Activated T-helper 1 cell treated with anti-CD3 and anti-CD28 coated beads, Interleukin-2, amount 50 U/mL, for 16 hours (primary cell): ENCODE measurements at places on chromosomes 1 and 21.

DNA sequence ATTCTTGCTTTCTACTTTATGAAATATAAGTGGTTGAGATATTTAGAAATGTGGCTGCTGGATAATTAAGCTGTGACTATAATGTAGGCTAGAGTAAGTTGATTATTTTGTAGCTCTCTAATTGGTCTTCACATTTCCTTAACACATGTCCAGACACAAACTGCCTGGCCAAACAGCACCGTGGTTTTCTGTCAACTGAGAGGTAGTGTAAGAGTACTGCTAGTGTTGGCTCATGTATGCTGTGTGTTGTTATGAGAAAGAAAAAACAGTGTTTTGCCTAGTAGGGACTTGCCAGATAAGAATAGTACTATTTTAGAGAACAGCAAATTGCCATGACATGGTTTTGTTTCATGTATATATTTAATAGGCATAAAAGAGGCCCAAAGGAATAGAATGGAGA, 37.1 kb downstream of the TMED5 start:
- DNase-seq = no peak

DNA sequence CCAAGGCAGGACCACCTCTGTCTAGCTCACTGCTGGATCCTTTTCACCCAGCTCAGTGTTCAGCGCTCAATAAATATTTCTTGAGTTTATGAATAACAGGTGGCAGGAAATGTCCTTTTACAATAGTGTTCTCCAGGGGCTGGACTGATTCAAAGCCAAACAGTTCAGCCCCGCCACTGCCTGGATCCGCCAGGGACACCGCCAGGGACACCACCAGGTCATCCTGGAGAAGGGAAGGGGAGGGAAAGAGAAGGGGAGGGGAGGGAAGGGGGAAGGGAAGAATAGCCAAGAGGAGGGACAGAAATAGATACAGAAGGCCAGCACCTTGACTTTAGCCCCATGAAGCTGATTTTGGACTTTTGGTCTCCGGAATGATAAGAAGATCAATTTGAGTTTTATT, 255.6 kb downstream of the GRIK3 start:
- DNase-seq = no peak

- no peak for DNase-seq
Measured at GRCh38 chr1:65146908-65147423, 1.0 kb upstream of the AK4 start.

DNA sequence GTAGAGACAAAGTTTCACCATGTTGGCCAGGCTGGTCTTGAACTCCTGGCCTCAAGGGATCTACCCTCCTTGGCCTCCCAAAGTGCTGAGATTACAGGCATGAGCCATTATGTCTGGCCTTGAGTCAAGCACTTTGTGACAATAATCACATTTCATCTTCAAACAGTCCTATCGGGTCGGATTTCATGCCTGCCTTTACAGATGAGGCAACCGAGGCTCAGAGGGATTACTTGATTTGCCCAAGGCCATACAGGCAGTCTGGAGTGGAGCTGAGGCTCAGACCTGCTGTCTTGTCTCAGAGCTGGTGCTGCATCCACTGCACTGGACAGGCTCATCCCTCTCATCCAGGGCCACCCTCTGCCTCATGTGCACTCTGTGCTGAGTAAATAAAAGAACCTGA, 26.6 kb downstream of the FAM151A start:
- DNase-seq = no peak

DNA sequence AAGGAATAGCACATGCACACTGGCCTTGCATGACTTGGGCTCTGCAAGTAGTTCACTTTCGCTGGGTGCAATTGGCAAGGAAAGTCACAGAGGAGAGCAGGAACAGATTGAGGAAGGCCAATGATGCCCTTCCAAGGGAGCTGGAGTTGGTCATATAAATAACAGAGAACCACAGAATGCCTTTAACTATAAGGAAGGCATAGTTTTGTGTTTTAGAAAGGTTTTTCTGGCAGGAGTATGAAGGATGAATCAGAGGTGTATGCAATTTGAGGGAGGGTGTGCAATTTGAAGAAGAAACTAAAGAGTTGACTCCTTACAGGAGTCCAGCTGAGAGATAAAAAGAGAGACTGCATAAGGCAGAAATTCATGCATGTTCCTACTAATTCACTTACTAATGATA, 112.1 kb downstream of the PHTF1 start:
- DNase-seq = no peak

DNA sequence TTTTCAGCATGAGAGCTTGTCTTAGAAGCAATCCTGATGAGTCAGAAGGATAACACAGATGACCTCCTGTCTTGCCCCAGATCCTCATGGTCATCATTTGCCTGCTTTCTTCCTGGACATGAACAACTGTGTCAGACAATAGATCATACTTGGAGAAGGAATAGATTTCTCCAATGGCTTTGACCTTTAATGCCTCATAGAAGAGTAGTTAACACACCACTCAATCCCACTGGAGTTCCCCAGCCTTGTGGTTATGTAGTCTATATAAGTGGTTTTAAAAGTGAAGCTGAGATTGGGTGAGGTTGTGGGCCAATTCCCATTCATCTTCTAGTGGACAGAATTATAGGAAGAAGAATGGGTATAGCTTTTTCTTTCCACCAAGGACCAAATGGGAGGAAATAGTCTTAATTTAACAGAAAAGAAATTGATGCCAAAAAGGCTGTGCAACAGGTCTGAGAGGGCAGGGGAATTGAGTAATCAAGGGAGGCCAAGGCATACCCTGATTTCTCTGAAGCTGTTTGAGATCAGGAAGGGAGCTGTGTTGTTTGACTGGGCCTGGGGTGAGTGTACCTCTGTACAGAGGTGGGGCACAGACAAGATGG, 14.4 kb downstream of the PRCC start:
- no peak for DNase-seq

- DNase-seq = no peak
Measured at GRCh38 chr1:59016390-59016789, 232.5 kb upstream of the JUN start.

DNA sequence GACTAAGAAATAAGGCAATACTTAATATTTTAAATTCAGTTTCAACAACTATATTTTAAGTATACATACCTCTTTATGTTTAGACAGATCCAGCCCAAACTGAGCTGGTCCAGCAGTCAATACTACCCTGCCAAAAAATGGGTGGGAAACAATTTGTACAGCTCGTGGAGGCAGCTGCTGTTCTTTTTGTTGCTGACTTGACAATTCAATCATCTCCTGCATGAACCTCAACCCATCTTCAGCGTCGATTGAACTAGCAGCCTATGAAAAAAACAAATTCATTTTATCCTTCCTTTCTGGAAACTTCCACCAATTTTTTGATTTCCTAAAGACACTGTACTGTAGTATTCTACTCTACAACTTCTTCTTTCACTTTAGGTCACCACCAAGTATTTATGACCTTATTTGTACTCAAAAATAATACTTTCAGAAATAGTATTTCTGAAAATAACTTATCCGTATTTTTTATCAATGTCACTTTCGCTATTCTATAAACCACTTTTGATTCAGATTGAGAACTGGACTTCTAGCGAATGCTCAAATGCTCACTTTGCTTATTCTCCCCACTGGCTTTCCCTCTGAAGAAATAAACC, 46.5 kb downstream of the EDEM3 start:
- DNase-seq = no peak

- no peak for DNase-seq
Measured at GRCh38 chr1:151968058-151968457, 25.6 kb downstream of the S100A10 start.

DNA sequence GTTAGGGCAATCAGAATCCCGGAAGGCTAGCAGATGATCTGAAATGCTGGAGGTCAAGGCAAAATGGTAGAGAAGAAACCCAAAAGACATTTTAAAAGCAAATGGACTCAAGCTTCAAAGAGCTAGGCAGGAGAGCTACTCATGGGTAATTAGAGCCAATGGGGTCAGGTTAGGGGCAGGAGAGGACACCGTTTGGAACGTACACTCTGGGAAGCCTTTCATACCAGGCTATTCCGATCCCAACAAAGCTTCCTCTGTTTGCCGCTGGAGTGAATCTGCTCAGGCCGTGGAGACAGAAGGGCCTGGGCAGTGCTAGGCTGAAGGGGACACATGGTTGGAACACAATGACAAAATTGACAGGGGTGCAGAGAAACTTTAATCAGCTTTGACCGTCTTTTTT, 346.6 kb downstream of the RPS6KC1 start:
- no peak for DNase-seq

GRCh38 chr1:202952818-202953217, 5.3 kb downstream of the ADIPOR1 start:
- no peak for DNase-seq

GRCh38 chr1:82226186-82226505, 425.4 kb downstream of the ADGRL2 start:
- DNase-seq = no peak

DNA sequence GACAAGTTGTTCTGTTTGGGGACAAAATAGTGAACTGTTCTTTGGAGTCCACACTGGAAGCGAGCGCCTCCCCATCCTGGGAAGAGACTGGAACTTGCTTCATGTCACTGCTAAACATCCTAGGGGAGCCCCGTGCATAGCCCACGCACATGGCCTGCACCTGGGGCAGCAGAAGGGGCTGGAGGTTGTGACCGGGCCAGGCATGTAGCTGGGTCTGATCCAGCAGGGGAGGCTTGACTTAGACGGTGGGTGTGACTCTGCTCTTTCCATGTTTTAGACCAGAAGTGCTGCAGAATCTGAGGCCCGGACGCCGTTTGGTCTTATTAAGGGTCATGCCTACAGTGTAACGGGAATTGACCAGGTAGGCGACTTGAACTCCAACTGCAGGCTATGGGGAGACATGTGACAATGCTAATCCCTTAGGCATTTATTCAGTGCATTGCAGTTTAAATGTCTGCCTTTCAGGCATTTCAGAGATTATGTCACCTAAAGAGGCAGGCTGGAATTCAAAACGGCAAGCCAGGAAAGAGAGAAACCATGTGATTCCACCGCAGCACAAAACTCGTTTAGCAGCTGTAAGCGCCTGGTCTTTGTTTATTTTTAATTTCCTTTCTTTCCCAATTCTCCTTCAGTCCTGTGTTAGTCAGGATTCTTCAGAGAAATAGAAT, 21.8 kb downstream of the CAPN9 start:
- DNase-seq = no peak

DNA sequence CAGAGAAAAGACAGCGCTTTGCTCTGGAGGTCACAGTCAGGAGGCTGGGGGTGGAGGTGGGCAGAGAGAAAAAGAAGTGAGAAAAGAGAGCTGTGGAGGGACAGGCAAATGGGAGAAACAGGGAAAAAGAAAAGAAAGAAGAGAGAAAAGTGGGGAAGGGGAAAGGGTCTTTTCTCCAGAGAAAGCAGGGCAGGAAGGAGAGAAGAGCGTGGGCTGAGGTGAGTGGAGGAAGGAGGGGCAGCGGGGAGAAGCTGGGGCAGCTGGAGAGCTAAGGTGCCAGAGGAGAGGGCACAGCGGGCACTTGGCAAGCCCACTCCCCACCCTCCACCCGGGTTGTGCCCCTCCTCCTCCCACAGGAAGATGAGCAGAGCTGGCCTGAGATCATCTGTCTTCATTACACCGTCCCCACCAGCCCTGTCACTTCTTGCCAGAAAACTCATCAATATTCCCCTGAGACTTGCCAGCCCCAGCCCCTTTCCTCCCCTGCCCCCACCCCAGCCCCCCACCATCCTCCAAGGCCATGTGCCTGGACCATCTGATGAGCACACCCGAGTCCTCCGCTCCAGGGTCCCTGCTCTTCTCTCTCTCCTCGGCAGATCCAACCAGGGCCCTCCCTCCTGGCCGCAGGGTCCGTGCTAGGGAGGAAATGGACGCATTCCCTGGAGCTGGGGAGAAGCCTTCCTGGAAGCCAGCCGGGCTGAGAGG, 17.0 kb upstream of the BLACAT1 start:
- DNase-seq = no peak

DNA sequence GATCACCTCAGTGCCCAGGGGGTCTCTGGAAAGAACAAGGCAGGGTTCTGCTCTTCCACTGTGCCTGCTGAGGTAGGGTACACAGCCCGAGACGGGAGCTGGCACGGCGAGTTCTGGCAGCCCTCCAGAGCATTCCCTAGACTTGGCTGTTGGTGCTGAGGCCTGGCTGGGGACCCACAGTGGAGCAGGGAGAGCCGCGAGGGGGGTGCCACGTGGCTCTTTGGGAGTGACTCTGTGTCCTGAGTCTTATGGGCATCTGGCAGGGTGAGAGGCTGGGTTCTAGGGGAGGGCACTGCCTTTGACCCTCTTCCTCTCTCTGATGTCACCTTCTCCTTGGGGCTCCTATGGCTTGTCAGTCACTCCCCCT, 336.4 kb downstream of the CAMTA1 start:
- no peak for DNase-seq

- DNase-seq = no peak
Measured at GRCh38 chr21:42364304-42364865, 1.9 kb downstream of the TFF1 start.

- no peak for DNase-seq
Measured at GRCh38 chr1:21242846-21243245, 47.4 kb downstream of the ECE1 start.

GRCh38 chr1:228378090-228378872, 28.4 kb downstream of the TRIM11 start:
- peak; percentile 16 for DNase-seq

- no peak for DNase-seq
Measured at GRCh38 chr1:67458663-67459062, 28.5 kb upstream of the SERBP1 start.

DNA sequence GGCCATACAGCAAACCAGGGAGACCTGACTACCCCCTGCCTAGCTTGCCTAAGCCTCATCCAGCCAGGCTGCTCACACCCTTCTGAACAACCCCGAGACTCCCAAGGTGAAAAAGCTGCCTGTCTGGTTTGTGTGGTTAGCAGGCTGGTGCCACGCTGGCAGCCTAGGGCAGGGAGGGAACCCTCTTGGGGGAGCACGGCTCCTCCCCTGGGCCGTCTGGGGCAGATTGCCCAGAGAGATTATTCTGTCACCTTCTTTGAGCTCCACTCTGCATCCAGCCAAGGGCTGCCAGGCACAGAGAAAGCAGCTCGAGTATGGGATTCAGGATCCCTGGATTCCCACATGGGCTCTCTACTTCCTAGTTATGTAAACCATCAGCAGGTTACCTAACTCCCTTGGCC, 27.5 kb upstream of the TCEA3 start:
- DNase-seq = peak; percentile 11

DNA sequence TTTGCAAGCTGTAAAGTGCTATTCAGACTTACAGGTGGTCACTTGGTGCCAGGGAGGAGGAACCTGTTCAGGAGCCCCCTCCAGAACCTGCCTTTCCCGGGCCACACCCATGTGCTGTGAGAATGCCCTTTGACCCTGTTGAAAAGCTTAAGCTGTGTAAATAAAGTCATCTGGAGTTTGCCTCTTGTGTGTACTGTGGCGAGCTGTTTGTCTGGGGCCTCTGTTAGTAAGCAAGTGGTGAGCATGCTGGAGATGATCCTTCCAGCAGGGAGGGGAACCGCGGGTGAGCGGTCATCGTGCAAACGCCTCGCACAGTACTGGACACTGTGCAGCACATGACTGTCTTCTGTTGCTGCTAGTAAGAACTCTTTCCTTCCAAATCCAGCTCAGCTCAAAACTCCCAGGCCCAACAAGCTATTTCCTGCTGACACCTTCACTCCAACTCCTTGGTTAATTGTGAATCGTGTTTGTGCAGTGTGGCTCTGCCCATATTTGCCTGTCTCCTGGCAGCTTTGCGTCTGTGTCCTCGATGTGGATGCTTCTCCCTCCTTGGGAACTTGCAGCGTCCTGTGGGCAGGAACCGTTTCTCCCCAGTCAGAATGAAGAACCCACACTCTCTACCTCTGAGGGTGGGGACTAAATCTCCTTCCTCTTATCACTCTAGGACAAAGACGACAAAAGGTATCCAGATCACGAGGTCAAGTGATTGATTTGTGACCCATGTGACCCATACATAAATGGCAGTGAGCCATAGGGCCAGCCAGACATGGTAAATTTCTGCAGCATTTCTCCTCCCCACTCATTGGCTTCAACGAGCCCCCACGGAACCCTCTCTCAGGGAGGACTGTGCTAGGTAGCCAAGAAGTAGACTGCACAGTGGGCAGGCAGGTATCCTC, 13.9 kb upstream of the BTG2 start:
- DNase-seq = no peak
